Thyroid gland (tissue), 4 donors: ENCODE measurements at places on chromosomes 1 and 21. TPM values are rescaled to one million over a fixed set of nuclear protein-coding genes. Genes with fewer than 3 reads are reported as not detected.

GBP4 gene
- 11.0 TPM for total RNA-seq

CACNA1S gene
- total RNA-seq, result not detected

RHEX gene
- 1.4 TPM for total RNA-seq

S100A2 gene
- 10.1 TPM for total RNA-seq

CSRP1 gene
- total RNA-seq, result 835 TPM

OR2G3 gene
- total RNA-seq, result not detected

SLC26A9 gene
- total RNA-seq, result 3.2 TPM

CR2 gene
- total RNA-seq, result not detected

C8B gene
- not detected for total RNA-seq

HAO2 gene
- total RNA-seq, result not detected

SLC50A1 gene
- total RNA-seq, result 34.4 TPM

TRPM2 gene
- 2.6 TPM for total RNA-seq

- no peak for DNase-seq
Observed at GRCh38 chr1:8925406-8925805, 20.3 kb upstream of the CA6 start.

GRCh38 chr1:12518931-12519692 lies 98.9 kb downstream of the DHRS3 start:
- DNase-seq, result peak; percentile 81

DNA sequence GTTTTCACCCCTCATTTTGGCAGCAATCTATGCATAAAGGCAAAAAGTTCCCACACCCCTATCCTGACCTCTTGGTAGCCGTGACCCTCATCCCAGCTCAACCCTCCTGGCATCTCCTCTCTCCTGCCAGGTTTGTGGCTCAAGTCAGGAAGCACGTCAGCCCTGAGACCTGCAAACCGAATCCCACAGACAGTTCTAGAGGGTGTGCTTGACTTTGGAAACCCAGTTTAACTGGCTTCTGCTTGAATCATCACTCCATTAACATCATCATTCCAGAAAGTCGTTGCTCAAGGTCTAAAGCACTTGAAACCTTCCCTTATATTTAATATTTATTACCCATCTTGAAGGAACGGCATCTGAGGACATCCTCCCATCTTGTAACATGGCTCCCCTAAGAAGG lies 133.4 kb upstream of the ERG start:
- no peak for DNase-seq

DNA sequence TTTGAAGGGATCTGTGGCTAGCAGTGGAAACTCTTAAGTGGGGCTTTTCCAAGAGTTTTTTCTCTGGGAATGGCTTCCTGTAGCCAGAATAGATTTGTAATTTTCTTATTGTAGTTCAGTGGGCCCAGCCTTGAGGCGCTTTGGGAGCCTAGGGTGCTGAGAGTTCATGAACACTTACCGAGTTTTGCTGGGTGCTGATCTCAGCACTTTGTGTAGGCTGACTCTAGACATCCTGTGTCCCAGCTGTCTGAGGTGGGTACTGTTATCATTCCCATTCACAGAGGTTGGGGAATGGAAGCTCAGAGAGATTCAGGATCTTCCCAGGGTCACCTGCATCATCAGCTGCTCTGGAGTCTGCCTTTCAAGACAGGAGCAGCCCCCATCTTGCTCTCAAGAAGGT lies 7.0 kb downstream of the PPFIA4 start:
- DNase-seq, result no peak

GRCh38 chr1:194155962-194156361 lies 969.5 kb upstream of the B3GALT2 start:
- no peak for DNase-seq

DNA sequence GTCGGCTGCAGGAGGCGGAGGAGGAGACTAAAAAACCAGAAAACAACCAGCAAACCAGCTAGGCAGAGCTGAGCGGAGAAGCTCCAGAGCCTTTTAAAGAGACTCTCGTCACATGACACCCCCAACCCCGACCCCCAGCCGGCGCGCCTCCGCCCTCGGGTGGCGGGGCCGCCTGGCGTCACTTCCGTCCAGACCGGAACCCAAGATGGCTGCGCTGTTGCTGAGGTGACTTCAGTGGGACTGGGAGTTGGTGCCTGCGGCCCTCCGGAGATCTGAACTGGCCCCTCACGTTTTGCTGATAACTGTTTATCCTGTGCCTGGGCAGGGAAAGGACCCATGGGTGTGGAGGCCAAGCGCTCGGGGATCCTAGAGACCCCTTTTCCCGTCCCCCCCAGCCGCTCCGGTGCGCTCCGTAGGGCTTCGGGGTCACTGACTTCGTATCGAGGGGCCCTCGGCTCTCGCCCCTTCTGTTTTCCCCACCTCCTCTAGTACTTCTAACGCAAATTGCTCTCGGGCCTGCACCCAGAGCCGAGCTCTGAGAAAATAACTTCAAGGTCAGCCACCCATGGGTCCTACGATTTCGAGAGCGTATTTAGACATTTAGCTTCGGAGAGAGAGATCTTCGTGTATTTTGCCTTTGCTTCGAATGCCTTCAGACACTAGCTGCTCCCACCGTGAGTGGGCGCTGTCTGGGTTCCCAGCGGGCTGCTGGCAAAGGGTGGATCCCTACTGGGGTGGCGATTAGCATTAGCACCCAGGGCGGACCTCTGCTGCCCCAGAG lies at the start of gene SDHC:
Gene SDHC (plus strand): TSS at position 181 of the 781 bp plus-strand sequence. CDS start 25 bp downstream, at position 206.
- DNase-seq, result peak; percentile 90

DNA sequence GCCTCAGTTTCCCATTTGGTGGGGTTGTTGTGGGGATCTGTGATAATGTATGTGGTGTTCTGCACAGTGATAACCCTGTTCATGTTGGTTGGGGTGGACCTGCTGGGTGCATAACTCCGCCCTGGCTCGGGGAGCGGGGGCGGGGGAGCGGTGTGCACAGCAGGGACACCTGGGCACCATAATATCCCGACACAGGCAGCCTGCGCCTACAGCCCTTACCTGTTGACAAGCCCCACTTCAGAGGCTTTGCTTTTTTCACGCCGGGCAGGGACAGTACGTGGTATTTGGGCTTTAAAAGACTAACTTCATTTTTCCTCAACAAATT lies 48.0 kb upstream of the ACOT11 start:
- DNase-seq, result no peak

DNA sequence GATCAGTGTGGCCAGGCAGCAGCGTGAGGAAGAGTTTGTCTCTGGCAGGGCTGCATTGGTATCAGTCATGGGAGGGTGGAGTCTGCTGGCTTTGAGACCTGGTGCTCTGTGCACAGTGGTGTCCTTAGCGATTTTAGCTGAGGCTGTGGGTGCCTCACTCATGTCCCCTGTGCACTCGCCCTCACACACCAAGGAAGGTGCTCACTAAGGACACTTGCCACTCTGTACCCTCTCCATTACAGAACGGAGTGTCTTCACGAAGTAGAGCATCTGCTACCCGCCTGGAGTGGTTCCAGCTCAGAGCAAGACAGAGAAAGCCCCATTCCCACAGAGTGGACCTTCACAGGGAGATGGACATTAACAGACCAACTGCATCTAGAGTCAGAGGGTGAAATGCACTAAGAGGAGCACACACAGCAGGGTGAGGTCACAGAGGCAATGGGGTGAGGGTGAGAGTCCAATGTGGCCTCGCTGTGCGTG lies 117.9 kb downstream of the MATN1 start:
- DNase-seq, result no peak

DNA sequence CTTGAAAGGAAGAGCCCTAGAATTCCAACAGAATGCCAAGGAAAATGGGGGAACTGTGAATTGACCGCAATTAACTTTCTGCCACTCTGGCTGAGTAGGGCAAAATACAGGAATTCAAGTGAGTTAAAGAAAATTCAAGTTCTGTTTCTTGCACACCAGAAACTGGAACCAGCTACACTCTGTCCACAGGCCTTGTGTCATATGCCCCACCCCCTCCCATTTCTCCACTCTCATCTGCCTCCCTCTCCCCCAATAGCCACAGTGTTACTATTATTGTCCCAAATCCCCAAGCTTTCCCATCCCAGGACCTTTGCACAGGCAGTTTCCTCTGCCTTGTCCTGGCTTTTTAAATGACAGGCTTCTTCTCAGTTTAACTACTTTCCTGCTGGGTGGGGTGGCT lies 4.3 kb upstream of the STK40 start:
- DNase-seq, result no peak

- DNase-seq, result no peak
Observed at GRCh38 chr1:169321539-169321938, 46.1 kb downstream of the NME7 start.

DNA sequence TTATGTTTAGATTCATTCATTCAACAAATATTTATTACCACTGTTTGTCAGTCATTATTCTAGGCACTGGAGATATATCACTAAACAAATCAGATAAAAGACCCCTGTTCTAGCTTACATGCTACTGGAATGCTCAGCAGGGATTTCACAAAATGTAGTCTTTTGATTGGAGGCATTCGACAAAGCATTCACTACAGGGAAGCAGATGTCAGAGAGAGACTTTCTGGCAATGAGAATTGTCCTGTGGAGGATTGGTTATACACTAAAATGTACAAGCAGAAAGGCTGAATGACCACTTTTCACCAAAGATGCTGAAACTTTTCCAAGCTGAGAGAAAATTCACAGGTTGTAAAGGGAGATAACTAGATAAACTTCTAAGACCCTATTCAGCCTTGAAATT lies 57.7 kb downstream of the SCMH1 start:
- DNase-seq, result no peak

- DNase-seq, result peak; percentile 14
Observed at GRCh38 chr1:79353224-79353623, 346.7 kb upstream of the ADGRL4 start.

GRCh38 chr1:244833734-244834542 lies 1.5 kb upstream of the COX20 start:
- DNase-seq, result peak; percentile 56

- DNase-seq, result no peak
Observed at GRCh38 chr1:204319462-204319861, 40.3 kb downstream of the PLEKHA6 start.

GRCh38 chr1:165409657-165410358 lies 35.1 kb downstream of the RXRG start:
- no peak for DNase-seq

DNA sequence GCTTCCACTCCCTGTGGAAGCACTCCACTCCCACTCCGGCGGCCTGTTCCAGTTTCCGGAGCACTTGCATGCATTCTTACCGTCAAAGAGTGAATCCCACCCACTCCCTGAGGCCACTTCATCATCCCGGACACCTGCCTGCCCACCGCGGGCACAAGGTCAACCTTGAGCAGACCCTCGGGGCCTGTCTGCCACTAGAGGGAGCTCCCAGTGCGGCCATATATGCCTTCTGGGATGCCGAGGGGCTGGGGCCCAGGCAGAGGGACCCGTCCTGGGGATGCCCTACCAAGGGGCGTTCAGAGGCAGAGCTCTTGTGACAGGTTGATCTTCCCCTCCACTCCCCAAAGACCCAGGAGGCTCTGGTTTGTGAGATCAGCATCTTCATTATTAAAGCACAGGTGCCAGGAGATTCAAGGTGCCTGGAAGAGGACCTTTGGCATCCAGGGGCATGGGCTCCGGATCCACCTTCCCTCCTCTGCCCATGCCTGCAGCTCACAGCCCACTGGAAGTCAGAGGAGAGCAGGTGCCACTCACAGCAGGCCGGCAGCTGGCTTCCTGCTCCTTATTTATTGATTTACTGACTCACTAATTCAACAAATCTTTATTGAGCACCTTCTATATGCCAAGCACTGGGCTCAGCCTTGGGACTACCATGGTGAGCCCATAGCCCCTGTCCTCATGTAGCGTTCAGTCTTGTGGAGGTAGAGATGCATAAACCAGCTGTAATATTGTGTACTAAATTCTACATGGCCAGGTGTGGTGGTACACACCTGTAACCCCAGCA lies 47.3 kb downstream of the UBIAD1 start:
- no peak for DNase-seq

DNA sequence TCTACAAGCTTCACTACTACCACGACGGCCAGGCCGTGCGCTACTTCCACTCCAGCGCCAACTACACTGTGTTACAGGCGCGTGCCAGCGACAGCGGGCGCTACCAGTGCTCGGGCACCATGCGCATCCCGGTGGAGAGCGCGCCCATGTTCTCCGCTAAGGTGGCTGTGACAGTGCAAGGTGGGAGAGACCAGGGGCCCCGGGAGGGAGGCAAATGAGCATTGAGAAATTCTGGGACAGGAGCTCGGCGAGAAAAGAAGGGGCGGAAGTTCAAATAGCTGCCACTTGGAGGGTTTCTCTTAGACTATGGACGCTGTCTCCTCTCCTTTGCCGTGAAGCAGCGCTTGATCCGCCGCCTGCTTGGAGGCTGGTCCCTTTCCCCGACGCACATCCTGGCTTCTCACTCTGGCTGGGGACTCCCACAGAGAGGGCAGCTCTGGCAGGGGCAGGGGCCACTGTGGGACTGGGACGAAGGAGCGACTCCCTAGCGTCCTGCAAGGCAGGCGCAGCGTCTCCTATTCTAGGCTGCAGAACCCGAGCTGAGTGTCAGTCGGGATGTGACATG lies 4.6 kb downstream of the FCRLB start:
- peak; percentile 51 for DNase-seq

DNA sequence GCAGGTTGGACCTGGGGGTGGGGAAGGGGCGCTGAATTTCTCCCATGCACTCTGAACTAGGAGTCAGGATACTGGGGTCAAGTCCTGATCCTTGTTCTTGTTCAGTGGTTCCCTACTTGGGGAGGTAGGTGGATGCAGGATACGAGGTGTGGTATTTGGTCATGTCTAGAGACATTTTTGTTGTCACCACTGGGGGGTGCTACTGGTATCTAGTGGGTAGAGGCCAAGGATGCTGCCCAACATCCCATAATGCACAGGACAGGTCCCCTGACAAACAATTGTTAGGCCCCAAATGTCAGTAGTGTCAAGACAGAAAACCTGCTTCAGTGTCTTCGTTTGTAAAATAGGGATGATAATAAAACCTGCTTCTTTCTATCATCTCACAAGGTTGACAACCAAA lies 259.0 kb upstream of the FOXD3 start:
- no peak for DNase-seq

DNA sequence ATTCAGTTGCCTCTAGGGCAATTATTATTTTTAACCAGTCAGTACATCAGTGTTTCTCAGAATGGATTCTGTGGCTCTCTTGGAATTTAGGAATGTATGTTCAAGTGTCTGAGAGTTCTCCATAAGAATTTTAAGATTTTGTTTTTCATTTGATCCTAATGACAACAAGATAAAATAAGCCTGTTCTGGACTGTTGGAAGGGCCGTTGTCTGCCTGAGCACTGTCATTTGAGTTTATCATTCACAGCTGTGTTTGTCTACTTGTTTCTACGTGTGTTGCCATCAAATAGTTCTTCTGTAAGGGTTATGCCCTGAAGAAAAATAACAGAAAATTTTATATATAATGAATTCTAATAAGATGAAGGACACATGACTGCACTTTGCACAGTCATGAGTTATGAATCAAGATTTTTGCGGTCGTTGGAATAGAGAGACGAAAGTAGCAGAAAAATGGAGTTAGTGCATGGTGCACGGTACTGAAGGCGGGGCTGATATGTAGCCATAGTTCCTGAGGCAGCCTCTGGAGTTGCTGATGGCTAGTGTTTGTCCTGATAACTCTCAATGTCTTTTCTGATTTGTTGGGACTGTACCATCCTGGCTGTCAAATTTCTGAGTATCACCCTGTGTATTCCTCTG lies 92.5 kb downstream of the NOS1AP start:
- no peak for DNase-seq

GRCh38 chr1:59022799-59023198 lies 239.0 kb upstream of the JUN start:
- no peak for DNase-seq
